SK-N-MC (cell line): ENCODE measurements at places on chromosomes 4 and X.

DNA sequence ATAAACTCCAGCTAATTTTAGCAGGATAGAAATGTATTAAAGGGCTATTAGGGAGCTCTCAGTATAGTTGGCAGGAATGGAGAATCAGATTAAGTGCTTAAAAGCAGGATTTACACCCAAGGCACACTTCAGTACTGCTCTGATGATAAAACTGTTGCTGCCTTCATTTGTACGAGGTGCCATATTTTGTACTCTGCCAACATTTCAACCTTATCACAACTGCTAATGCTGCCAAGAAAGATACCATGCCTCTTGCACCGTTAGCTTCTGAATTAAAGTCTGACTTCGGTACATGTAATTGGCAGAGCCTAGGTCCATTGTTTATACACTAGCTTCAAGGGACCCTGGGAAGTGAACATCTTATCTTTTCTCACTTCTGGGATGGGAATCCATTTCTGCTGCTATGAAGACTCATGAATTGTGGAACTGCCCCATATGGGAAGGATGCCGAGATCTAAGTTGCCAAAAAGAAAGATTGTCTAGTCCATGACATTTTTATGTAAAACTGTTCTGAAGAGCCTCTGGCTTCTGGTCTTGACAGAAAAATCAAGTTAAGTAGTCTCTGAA lies 624.0 kb upstream of the IGFBP7 start:
- DNase-seq, result no peak

DNA sequence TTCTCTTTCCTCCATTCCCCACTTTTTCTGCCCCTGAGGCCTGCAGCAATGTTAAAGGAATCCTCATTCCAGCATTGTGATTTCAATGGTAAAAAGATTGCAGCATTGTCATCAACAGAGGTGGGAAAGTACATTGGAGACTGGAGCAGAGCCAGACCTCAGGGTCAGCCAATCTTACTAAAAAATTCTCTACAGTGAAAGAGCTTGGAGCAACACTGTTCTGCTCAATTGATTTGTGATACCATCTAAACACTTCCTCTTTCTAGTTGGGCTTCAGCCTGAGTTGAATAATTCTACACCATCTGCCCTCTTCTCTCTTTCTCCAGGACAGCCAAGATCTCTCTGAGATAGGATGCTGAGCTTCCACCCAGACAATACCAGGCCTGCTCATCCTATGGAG lies 176.5 kb downstream of the AR start:
- no peak for DNase-seq

GRCh38 chr4:39367166-39367565 lies 1.0 kb upstream of the RFC1 start:
- no peak for DNase-seq

GRCh38 chrX:148610328-148610698 lies 109.9 kb downstream of the AFF2 start:
- DNase-seq, result no peak

GRCh38 chr4:52984462-52984881 lies 122.4 kb downstream of the RASL11B start:
- DNase-seq, result no peak

DNA sequence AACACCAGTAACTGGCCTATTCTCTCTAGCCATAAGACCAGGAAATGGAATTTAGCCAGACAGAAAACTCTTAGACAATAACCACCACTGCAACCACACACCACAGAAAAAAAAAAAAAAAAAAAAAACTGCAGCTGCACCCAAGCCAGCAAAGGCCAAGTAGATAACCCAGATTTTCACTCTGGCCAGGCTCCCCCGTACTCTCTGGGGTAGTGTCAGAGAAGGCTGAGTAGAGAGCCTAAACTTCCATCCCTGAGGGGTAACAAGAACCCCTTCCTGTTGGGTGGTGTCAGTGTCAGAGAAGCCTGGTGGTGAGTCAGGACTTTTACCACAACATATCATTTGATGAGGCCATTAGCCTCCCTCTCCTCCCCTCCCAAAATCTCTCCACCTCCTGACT lies 5.6 kb upstream of the DLG3 start:
- DNase-seq, result no peak

DNA sequence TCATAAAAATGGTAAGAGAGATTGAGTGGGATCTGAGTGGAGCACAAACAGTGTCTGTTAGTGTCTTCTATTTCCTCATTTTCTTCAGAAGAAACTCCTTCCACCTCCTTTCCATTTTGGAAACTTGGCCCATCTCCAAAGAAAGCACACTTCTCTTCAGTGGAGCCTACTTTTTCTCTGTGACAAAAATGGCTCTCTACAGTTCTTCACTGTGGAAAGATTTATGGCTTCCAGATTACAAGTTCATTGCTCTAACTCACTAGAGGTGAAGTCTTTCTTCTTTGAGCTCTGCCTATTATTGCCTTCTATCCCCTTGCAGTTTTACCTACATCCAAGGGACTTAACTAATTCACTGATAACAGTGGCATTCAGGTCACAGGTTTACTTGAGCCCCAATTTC lies 325.8 kb downstream of the ANTXR2 start:
- no peak for DNase-seq

GRCh38 chr4:16253127-16253960 lies 27.1 kb upstream of the TAPT1 start:
- no peak for DNase-seq

DNA sequence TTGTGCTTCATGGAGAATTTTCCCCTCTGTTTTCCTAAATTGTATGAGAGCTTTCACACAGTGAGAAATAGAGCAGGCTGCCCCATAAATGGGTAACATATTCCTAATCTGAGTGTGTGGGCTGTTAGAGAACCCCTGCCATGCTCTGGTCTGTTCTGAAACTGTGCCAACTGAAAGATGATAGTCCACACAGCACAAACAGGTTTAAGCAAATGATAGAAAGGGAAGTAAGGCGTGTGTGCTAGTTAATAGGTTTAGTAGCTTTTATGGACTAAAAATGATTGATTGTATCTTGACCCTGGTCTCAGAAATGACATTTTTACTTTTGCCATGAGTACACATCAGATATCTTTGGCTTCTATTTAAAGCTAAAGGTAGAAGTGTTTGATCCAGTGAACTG lies 106.2 kb downstream of the PRRG1 start:
- DNase-seq, result no peak

DNA sequence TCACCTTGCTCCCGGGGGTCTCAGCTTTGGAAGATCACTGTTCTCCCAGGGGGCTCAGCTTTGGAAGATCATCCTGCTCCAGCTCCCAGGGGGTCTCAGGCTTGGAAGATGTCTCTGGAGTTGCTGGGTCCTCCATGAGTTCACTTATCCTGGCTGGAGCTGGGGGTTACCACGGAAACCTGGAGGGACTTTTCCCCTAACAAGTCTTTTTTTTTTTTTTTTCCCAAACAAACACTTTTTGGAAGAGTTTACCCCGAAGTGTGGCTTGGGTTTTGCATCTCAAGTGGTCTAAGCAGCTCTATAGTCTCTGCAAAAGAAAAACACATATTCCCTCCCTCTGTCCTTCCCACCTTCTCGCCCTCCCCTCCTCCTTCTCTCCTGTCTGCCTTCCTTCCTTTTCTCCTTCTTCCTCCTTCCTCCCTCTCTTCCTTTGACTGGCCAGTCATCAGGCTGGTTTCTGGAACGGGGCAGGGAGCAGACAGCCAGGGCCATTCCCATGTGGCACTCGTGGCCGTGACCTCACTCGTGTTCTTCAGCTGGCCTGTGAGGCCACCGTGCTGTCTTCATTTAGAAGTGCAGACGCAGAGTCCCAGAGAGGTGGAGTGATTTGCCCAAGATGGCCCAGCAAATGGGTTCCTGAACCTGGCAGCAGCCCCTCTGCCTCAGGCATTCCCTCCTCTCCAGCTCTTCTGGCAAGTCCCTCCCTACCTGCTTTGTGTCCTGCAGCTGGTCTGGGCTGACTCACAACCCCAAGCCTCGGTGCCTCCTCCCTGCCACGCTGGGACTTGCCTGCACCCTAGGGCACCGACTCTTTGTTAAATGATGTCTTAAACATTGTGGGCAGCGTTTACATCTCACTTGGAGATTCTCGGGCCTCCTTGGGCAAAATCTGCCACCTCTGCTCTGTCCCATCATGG lies 25.9 kb upstream of the HMX1 start:
- DNase-seq, result no peak

GRCh38 chr4:186191200-186192065 lies at the start of gene CYP4V2:
TSS of gene CYP4V2 (plus strand) at chr4:186191567. CDS start at chr4:186191824, 257 bp downstream.
- no peak for DNase-seq

GRCh38 chr4:89049853-89050252 lies 7.1 kb downstream of the FAM13A start:
- no peak for DNase-seq

- no peak for DNase-seq
These were observed 140.0 kb upstream of the BCOR start for GRCh38 chrX:40237731-40238178.

DNA sequence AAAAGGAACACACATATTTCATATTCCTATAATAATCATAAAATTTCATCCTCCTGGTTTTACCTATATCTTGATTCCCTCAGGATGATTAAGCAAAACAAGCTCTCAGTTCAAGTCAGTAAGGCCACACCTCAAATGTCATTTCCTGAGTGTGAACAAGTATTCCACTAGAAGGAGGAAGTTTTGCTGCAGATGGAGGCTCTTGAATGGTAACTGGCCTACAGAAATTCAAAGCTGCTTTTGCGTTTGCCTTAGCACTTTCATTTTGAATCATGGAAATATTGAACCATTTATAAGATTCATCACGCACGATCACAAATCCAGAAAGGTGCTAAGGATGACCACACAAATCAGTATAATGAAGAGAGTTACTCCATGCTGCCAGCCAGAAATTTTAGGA lies 254.4 kb upstream of the CXXC4 start:
- DNase-seq, result no peak

- DNase-seq, result no peak
These were observed 21.1 kb downstream of the AIFM1 start for GRCh38 chrX:130144509-130144908.

DNA sequence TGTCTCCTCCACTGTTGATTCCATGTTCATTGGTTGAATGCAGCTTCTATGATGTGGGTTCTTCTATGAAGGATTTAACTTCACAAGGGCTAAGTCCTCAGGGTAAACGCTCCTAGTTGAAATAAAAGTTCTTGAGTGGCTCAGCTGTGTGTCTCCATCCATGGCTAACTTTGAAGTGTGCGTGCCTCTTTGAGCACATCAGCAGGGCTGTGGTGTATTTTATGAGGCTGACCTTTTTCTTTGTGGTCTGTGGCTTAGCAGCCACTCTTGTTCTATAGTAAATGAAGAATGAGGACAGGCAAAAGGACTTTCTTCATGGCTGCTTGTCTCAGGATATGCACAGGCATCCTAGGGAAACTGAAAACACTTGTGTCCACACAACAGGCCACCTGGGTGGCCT lies 88.5 kb downstream of the KIT start:
- no peak for DNase-seq
